ENCODE measurements at places on chromosomes 1 and 21.

- DNase-seq, result no peak
Observed at GRCh38 chr1:173628888-173629287, 6.2 kb upstream of the TEX50 start.

- DNase-seq, result no peak
Observed at GRCh38 chr1:219626865-219627264, 14.0 kb upstream of the ZC3H11B start.

- no peak for DNase-seq
Observed at GRCh38 chr1:86858524-86859261, 55.2 kb downstream of the SELENOF start.

GRCh38 chr1:41342774-41343355 lies 18.4 kb upstream of the FOXO6 start:
- no peak for DNase-seq

- DNase-seq, result no peak
Observed at GRCh38 chr1:227127891-227128290, 187.8 kb downstream of the COQ8A start.

GRCh38 chr1:245648749-245649522 lies 494.2 kb downstream of the KIF26B start:
- DNase-seq, result no peak

GRCh38 chr1:18881164-18881563 lies 21.2 kb downstream of the ALDH4A1 start:
- DNase-seq, result no peak

- DNase-seq, result no peak
Observed at GRCh38 chr1:190244406-190244805, 233.3 kb downstream of the BRINP3 start.

DNA sequence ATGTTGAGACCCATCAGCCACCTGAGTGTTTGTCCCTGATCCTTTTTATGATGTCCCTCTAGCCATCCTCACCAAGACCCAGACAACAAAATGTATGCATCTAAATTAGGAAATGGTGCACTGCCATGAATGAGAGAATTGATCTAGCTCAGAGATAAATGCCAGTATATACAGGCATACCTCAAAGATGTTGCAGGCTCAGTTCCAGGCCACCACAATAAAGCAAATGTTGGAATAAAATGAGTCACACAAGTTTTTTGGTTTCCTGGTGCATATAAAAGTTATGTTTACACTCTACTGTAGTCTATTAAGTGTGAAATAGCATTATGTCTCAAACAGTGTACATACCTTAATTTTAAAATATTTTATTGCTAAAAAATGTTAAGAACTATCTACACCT lies 63.9 kb downstream of the CHIA start:
- no peak for DNase-seq

DNA sequence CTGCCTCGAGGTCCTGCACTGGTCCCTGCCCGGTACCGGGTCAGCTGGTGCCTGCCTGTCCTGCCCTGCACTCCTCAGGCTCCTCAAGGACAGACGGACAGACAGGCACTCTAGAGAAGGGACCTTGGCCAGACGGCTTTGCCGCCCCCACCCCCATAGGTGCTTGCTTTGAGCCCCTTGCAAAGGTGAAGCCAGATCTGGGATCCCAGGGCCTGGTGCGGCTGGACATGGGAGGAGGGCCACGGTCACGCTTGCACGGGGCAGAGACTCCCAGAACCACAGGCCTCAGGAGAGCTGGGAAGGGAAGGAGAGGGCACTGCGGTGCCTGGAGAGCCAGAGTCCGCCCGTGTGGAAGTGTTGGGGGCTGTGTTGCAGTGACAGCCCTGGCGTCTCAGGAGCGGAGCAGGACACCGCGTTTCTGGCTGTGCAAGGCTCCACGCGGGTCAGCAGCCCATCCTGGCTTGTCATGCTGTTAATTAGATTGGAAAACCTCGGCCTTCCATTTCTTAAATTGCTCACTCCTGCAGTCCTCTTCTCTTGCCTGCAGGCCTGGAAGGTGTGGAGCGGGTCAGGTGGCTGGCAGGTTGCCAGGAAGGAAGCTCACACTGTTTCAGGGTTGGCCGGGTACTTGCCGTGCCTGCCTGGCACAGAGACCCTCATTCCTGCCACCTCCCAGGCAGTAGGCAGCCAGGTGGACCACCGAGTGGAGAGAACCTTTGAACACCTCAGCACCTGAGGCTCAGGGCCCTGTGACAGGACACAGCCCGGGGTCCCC lies 16.3 kb downstream of the COL18A1 start:
- no peak for DNase-seq

GRCh38 chr1:89631816-89632656 lies 884 bp upstream of the LRRC8C start:
- DNase-seq, result no peak

GRCh38 chr1:109759513-109760334 lies 4.0 kb downstream of the EPS8L3 start:
- DNase-seq, result no peak

DNA sequence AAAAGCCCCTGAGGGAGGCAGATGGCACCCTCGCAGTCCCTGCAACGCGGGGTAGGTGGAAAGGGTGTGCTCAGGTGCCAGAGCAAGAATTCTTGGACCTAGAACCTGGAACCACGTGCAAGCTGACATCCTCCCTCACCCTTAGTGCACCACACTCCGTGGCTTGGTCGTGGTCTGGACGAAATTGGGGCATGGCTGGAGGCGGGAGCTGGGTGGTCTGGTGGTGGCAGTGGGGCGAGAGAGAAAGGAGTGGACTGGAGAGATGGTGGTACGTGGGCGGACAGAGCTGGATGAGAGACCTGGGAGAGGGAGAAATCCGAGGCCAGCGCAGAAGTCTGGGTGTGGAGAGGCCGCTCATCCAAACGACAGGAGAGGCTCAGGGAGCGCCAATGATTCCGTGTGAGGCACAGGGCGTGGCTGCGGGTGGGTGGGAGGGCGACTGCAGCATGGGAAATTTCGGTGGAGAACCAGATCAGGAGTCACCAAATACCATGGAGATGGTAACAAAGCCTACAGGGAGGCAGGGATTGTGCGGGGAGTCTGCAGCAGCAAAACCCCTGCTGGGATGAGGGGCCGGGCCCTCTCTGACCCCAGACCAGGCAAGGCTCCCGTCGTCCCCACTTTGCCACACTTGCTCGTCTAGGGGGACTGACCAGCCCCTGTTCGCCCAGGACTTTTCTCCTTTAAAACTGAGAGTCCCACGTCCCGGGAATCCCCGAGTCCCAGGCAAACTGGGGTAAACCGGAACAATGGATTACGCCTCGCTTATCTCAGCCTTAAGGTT lies 31.9 kb downstream of the CDCP2 start:
- DNase-seq, result no peak

DNA sequence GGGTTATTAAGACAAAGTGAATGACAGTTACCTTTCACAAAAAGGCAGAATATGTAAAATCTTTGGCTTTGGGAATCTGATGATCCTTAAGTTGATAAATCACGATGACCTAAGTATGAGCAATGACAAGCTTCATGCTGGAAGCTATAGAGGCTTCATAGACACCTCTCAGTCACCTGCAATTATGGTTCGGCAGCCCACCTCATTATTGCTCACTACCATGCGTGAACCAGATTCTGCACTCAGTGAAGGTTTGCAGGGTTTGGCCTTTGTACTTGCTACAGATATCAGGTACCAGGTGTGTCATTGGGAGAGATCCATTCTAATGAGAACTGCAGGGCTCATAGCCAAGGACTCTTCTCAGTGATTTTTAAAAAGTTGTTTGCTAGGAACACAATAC lies 163.5 kb downstream of the KCTD3 start:
- no peak for DNase-seq
